Neural progenitor cell (in vitro differentiated cells): ENCODE measurements at places on chromosomes 11 and 22.

GRCh38 chr11:61080526-61080925, 21.8 kb upstream of the CD5 start:
- no peak for DNase-seq

DNA sequence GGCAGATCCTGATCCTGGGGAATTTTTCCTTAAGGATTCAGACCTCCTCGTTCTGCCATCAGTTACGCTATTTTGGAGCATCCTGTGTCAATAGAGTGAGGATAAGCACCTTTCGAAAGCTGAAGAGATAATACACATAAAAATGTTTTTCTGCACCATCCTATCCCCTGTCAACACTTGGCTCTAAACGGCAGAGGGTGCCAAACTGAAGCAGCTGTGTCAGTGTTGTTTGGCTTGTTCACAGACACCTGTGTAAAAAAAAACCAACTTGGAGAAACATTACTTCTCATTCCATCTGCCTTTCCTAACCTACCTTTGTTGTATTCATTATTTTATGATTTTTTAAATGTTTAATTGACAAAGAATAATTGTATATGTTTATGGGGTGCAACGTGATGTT, 417.0 kb upstream of the DDI1 start:
- no peak for DNase-seq

DNA sequence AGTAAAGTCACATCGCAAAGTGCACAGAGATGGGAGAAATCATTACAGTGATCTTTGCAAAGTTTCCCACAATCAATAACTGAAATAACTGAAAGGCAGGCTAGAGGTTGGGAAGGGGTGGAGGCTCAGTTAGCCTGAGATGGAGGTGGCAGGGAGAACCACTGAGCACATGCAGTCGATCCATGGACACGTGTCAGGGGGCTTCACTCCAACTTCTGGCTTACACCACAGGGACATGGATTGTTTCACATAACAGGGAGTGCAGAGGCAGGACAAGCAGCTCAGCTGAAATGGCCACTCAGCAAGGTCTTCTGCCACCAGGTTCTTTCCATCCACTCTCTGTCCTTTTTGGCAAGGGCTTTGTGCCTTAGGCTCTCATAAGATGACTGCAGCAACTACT, 35.1 kb upstream of the MICAL2 start:
- no peak for DNase-seq

DNA sequence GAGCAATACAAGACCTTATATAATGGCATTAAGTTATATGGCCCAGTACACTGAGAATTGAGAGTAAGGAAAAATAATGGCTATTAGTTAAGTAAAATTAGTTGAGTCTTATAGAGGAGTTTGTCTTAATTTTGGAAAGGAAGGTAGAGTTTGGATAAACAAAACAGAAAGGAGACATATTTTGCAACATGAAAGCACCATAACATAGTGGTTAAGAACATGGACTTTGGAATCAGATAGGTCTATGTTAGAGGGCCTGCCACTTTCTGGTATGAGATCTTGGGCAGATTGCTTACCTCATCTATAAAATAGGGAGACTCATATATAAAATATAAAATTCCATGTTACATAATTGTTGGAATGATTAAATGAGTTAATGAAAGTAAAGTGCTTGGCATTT, 68.9 kb downstream of the CSTPP1 start:
- no peak for DNase-seq

DNA sequence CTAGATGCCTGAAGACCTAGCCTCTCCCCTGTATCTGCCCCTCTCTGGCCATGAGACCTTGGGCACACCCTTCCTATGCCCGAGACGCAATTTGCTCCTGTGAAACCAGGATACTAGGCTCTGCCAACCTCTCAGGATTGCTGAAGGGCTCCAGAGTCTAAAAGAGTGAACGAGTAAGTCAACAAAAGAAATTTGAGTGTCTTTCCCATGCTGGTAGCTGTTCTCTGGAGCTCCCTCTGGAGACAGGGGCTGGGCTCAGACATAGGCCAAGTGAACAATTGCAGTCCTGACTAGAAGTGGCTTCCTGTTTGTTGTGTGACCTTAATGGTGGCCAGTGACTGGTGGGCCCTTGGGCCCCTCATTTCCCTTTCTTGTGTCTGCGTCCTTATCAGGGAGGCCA, 189.0 kb upstream of the NARS2 start:
- DNase-seq = no peak

DNA sequence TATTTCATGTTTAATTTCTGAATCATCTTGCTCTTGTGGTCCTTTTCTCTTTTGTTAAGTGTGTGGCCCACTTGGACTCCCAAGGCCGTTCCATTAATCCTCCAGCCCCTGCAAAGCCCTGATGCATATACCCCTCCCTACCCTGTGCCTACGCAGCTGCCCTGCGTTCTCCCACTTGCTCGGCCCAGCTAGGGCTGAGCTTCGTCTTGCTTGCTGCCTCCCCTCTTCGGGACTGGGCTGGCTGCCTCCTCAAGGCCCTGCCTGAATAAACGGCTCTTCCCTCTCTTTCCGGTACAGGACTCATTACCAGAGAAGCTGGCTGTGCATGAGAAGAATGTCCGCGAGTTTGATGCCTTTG, 28.5 kb downstream of the ARHGAP1 start:
- DNase-seq = no peak

DNA sequence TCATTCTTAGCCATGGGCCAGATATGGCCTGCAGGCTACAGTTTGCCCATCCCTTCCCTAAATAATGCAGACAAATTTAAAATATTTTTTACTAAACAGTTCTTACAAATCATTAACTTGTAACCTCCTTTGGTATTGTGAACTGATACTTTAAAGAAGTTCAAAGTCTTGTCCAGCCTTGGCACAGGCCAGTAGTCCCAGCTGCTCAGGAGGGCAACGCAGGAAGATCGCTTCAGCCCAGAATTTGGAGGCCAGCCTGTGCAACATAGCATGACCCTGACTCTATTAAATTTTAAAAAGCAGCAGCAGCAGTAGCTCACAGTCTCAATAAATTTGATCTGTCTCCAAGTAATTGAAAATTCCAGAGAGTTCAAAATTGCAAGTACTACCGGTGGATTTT, 83.7 kb upstream of the ARHGAP32 start:
- DNase-seq = no peak

- no peak for DNase-seq
Measured at GRCh38 chr11:36343436-36343835, 47.3 kb downstream of the PRR5L start.

GRCh38 chr11:116275635-116276034, 497.2 kb downstream of the BUD13 start:
- DNase-seq = no peak

DNA sequence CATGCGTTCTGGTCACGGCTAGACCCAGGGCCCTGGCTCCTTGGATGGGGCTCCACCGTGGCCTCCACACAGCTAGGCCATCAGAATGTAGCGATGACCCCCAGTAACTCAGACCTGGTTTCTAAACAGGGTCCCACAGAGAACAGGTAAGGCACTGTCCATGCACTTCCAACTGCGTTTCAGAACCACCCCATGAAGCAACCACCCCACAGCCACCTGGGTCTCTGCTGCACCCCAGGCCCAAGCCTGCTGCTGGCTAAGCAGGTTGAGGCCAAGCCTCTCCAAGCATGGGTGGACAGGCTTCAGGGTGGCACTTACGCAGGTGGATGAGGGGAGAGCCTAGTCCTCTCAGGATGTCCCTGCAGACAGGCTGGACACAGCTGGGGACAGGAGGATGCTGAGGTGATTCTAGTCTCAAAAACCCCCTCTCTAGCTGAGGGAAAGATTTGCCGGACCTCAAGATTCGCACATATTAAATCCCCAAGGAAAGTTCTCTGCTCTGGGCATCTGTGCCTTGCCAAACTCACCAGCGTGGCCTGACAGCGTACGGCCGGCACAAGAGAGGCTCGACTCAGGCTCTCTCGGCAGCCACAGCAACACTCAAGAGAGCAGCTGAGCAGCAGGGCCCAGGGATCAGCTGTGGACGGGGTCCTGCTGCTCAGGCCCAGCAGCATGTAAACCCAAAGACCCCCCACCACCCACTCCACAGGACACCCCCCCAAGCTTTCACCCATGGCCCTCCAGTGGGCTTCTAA, 141.6 kb downstream of the CRYBB2 start:
- DNase-seq = no peak

DNA sequence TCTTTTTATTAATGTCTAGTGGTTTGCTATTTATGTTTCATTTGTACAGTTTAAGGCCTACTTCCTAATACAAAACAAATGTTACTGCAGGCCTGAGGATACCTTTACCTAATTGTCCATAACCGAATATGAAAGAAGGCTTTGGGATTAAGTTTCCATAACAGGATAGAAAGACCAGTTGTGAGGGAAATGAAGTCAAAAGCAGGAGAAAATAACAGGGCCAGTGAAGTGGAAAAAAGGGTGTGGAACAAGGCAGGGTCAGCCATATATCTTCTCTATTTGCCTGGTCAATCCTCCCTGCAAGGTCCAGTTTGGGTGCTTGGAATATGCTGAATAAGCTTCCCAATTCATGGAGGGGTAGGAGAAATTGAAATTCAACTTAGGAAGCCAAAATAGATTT, 211.5 kb downstream of the SWAP70 start:
- no peak for DNase-seq

DNA sequence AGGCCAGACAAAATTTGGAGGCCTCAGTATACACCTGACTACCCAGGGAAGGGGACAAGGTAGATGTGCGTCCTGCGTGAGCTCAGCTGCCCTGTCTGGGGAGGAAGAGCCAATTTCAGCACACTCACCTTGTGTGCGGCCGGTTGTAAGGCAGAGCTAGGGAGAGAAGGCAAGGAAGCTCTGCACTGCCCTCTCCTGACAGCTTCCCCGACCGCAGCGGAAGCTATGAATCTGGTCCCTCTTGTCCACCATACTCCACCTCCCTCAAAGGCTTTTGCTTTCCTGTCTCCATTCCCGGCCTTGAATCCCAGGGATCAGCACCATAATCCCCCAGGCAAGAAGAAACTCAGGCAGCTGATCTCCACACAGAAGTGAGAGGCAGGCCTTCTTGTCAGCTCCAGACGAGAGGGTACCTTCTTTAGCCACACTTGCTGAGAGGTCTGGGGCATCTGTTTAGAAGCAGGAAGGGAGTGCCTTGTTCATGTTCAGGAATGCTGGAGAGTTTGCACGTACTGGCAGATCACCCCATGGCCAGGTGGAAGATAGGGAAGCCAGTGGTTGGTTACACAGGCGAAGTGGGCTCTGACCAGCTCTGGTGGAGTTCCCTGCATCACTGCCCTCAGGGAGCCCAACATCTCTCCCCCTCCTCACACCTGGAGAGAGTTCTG, 62.5 kb downstream of the FEZ1 start:
- peak; percentile 77 for DNase-seq

GRCh38 chr11:90874281-90874680, 651.4 kb upstream of the CHORDC1 start:
- DNase-seq = no peak

DNA sequence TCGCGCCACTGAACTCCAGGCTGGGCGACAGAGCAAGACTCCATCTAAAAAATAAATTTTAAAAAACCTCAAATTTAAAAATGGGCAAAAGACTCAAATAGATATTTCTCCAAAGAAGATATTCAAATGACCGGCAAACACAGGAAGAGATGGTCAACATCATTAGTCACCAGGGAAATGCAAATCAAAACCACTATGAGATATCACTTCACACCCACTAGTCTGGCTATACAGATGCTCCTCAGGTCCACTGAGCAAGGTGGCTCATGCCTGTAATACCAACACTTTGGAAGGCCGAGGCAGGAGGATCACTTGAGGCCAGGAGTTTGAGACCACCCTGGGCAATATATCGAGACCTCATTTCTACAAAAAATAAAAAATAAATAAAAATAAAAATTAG, 43.3 kb upstream of the SLC35C1 start:
- DNase-seq = no peak

DNA sequence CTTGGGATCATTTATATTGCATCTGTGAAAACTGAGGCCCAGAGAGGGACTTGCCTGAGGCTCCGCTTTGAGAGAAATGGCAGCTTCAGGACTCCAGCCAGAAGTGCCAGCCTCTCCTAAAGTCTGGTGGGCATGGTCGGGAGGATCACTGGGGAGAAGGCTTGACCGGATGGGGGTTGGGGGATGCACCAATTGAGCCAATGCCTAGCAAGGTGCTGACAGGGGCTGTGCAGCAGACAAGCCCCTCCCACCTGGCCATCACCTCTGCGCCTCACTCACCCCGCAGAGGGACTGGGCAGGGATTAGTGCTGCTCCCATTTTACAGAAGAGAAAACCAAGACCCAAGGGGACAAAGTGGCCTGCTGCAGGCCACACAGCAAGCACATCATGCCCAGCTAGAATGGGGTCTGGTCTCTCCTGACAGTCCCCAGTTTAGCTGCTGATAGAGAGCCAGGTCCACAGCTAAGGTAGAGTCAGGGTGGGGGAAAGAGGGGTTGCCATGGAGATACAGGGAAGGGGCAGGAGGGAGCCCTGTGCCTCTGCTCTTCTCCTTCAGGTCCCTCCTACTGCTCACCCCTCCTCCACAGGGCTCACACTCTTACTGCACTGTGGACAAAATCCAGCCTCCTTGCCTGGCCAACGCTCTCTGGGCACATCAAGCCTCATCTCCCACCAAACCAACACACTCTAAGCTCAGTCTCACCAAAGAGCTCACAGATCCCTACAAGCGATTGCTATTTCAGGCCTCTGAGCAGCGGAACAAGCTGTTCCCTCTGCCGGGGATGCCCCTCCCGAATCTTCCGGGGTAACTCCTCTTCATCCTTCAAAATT, 29.5 kb downstream of the TEF start:
- peak; percentile 21 for DNase-seq

GRCh38 chr11:43845816-43846215, 34.8 kb upstream of the ALKBH3 start:
- DNase-seq = no peak

GRCh38 chr11:120215634-120216033, 4.8 kb downstream of the OAF start:
- no peak for DNase-seq

DNA sequence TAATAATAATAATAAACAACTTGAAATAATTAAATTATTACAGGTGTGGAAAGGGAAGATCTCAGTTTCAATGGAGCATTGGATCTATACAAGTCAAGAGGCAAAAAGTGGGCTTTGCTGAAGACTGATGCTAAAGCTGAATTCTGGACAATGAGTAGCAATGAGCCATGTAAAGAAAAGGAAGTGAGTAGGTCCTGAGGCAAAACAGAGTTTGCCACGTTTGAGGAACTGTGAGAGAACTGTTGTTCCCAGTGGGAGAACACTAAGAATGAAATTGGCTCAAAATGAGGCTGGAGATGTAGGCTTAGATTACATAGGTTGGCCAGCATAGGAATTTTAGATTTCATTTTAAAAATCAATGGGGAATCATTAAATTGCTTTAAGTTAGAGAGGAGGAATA, 33.9 kb upstream of the TEAD1 start:
- no peak for DNase-seq

GRCh38 chr22:27381960-27382742, 419.4 kb downstream of the MN1 start:
- DNase-seq = peak; percentile 47

- DNase-seq = no peak
Measured at GRCh38 chr11:123159183-123159857, 35.7 kb downstream of the CLMP start.

GRCh38 chr22:29388759-29389090, 355 bp upstream of the AP1B1 start:
- no peak for DNase-seq

GRCh38 chr22:37018815-37019308, 385 bp downstream of the TST start:
- peak; percentile 72 for DNase-seq

- no peak for DNase-seq
Measured at GRCh38 chr11:100105982-100106358, 581.1 kb upstream of the ARHGAP42 start.
